ENCODE measurements at places on chromosomes 7 and 10.

GRCh38 chr7:2824678-2825461, 19.2 kb downstream of the GNA12 start:
- DNase-seq = no peak

DNA sequence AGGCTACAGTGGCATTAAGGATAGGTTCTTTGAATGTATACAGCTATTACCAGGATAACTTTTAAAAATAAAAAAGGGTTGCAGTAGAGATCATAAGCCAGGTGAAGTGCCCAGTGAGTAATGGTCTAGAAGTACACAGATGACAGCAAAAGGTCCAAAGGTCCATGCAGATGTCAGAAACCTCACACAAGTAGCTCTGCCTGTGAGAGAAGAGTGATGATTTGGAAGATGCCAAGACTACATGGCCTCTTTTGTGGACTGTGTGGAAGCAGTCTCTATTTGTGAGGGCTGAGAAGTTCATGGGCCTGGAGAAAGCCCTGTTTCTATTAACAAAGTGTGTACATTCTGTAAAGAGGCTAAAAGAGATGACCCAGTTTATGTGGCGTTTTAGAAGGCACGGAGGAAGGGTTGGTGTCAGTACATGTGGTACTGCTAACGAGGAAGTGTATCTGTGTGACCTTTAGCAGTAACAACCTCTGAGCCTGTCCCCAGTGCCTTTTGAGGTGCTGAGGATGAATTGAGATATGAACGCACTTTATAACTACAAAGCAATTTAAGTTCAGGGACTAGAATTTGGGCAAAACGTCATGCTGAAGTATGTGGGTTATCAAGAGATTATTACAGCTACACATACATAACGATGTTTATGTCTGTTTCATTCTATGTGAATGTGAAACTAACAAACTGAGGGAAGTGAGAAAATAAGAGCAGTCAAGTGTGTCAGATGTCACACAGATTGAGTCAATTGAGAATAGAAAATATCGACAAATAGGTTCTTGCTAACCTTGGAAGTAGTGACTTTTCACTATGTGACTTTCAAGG, 7.6 kb downstream of the CYCS start:
- no peak for DNase-seq

DNA sequence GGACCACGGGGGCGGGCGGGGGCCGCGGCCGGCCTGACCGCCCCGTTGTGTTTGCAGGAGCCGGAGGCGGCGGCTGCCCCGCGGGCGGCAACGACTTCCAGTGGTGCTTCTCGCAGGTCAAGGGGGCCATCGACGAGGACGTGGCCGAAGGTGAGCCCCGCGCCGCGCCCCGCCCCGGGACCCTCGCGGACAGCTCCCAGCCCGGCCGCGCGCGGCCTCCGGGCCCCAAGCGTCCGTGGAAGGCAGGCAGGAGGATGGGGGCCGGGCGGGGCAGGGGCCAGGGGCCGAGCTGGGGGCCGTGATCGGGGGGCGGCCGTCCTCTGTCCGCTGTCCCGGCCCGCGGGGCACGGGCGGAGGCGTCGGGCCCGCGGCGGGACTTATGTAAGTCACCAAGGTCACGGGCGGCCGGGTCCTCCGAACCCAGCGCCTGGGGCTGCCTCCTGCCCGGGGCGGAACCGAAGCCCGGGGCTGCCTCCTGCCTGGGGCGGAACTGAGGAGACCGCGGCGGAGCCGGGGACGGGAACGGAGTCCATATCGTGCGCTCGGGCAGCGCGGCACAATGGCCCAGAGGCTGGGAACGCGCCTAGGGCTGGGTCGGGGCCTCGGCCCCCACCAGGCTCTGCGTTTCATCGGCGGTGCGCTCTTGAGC, 497 bp downstream of the PPP2R2D start:
- no peak for DNase-seq

GRCh38 chr10:76324283-76324682, 892.9 kb downstream of the LRMDA start:
- DNase-seq = no peak

DNA sequence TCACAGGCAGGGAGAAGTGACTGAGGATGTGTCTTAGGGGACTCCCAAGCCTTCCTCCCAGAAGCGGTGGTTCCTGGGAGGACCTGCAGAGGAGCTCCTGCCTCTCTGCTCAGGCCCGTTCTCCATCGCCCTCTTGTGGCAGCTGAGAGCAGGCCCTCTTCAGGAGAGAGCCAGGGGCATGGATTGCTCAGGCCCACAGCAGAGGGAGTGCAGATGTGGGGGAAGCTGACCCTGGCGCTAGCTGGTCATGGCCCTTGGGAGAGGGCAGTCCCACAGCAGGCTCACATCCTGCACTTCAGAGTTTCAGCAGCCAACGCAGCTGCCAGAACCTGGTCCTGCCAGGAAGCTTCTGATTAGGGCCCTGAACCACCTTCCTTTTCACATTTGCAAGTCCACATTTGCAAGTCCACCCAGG, 94.8 kb upstream of the TARP start:
- peak; percentile 46 for DNase-seq

DNA sequence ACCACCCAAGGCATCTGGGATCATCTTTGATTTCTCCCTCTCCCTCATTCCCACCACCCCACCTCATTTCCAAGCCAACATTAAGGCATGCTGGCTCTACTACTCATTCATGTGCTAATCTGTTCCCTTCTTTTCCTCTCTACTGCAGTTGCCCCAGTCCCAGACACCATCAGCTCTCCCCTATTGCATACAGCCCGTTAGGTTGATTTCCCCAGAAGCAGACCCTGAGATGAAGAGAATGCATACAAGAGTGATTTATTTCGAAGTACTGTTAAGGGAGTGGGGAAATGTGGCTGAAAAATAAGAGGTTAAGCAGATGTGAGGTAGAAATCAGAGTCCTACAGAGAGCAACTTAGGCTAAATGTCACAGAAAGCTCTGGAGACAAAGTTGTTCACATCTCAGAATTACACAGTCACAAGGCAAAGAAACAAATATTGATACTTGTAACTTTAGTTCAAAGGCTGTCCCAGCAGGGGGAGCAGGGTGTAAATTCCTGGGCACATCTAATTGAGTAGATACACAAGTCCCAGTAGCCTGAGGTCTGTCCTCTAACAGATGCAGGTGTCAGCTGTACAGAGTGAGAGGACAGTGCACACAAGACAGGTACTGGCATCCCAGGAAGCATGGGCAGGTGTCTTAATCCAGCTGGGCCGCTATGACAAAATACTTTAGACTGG, 20.9 kb downstream of the AKR1D1 start:
- DNase-seq = no peak

DNA sequence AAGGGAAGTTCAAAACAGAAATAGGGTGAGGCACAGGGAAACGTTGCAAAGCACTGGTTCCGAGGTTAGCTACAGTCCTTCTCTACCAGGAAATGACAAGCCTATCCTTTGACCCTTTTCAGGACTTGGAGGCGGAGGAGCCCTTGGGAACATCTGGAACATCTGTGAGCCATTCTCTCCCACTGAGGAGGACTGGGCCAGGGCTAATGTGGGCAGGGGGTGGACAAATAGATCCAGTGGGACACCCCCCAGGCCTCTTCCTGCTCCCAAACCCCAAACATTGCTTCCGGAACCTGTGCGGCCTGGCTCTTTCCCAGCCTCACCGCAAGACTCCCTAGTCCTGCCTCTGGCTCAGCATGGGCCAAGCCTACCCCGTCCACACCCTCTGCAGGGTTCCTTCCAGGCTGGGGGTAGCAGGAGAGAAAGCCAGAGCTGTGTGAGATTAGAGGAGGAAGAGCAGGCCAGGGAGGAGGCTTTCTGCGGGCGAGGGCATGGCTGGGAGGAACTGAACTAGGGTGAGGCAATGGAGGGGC, 36.5 kb downstream of the GHRHR start:
- no peak for DNase-seq

DNA sequence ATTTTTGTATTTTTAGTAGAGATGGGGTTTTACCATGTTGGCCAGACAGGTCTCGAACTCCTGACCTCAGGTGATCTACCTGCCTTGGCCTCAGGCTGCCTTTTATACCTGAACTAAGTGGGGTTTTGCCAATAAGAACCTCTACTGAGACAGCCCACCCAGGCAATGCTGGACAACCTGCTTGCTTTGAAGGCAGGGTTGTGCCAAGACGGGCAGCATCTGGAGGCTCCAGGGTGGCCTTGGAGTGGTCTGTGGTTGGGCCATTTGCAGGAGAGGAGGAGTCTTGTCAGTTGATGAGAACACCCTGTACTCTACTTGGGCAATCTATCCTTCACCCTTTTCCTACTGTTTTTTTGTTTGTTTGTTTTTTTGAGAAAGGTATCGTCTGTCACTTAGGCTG, 75.3 kb upstream of the ZNF735 start:
- DNase-seq = no peak

DNA sequence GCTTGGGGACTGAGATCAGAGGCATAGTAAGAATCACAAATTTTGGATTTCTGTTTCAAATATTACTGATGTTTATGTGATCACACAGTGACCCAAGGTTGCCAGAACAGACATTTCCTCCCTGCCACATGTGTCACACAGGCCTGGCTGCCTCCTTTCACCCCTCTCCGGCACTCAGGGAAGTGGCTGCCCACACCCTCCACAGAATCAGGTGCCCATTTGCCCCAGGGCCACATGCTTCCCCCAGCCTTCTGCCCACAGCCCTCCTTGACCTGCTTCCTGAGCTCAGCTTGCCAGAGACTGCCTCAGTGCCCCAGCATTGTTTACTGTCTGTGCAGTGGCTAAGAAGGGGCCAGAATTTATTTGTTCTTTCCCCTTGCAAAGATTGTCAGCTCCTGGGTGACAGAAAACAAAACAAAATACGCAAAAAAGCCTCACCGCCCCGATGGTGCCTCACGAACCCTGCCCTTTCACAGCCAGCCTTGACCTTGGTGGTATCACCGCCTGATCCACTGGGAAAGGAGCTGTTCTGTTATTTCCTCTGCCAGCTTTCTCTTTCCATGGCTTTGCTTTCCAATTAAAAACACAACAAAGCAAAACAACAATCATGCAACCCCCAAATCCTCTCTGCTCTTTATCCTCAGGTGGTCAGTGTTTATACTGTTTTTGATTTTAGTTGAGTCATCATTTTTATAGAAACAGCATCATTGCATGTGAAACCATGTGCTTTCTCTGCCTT, 52.8 kb downstream of the CHN2 start:
- DNase-seq = no peak

GRCh38 chr7:30688718-30689221, 6.5 kb upstream of the CRHR2 start:
- no peak for DNase-seq

- DNase-seq = no peak
These were observed 85.7 kb downstream of the LRGUK start for GRCh38 chr7:134212576-134213546.

DNA sequence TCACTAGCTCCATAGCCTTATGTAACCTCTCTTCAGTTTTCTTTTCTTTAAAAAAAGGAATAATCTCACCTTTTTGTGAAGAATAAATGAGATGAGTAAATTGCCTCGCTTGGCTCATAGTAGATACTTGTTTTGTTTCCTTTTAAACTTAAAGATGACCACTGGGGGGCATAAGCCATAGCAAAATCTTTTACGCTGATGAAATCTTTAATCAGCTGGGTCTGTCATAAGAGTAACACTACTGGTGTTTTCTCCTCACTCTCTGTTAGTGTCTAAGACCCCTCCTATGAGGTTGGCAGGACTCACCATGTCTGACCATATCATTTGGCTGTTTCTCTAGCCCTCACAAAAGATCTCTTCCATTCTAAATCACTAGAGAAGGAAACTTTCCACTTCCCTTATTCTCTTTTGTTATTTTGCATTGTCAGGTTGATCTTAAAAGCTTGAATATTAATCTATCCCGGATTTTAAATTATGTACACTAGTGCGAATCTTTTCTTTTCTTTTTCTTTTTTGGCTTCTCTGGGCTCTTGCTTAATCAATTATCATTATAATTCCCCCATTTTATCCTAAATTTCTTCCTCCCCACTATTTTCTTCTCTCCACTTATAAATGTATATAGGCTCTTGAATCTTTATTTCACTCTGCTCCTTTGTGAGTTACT, 12.5 kb downstream of the STAG3 start:
- no peak for DNase-seq

DNA sequence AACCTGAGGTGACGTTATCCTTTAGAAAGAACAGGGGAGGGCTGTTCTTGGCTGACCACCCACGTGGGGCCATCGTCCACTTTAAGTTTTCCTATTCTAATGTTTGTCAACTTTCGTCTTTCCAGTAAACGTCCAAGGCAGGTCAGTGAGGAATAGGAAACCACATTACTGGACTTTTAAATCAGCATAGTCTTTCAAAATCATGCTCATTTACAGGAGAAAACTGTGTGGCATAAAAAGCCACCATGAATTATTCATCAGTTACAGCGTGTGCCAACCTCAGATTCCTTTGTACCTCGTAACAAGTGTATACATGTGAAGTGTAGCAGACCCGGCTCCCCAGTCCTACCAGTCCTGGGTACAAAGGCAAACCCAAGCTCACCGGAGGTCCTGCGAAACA, 25.1 kb upstream of the ABLIM1 start:
- DNase-seq = no peak
